ENCODE measurements at places on chromosomes 3 and 15. TPM values are rescaled to one million over a fixed set of nuclear protein-coding genes. Genes with fewer than 3 reads are reported as not detected.

Gene CLDN11
- 272 TPM for total RNA-seq

Gene UNC13C
- total RNA-seq: not detected

Gene CPA3
- total RNA-seq: 0.50 TPM

Gene C3orf22
- not detected for total RNA-seq

Gene SSUH2
- under 0.01 TPM for total RNA-seq

Gene CPLX3
- not detected for total RNA-seq

Gene SLC28A2
- total RNA-seq: not detected

Gene CCK
- total RNA-seq: 2.7 TPM

Gene MRPS22
- 71.7 TPM for total RNA-seq

Gene INKA1
- 2.5 TPM for total RNA-seq

Gene POLQ
- total RNA-seq: 4.7 TPM

Gene MYRIP
- total RNA-seq: not detected

Gene NEO1
- 10.0 TPM for total RNA-seq

Gene DNAH12
- total RNA-seq: not detected

Gene FEZF2
- not detected for total RNA-seq

Gene SH2D7
- total RNA-seq: not detected

Gene FBXL2
- 12.3 TPM for total RNA-seq

Gene HDGFL3
- 50.6 TPM for total RNA-seq

Gene ADAMTS17
- total RNA-seq: 0.30 TPM

Gene SPINK8
- not detected for total RNA-seq

Gene CNTN3
- 0.84 TPM for total RNA-seq

Gene FBXL22
- 0.15 TPM for total RNA-seq

Gene NR1I2
- total RNA-seq: under 0.01 TPM

Gene ISLR2
- not detected for total RNA-seq

Gene CASR
- total RNA-seq: not detected

Gene WDR72
- total RNA-seq: under 0.01 TPM

Gene TGFBR2
- total RNA-seq: 45.9 TPM

Gene BMF
- total RNA-seq: 0.17 TPM

Gene ZNF660
- 1.5 TPM for total RNA-seq

Gene FEM1B
- 14.3 TPM for total RNA-seq

Gene SIDT1
- total RNA-seq: not detected

Gene CGNL1
- total RNA-seq: under 0.01 TPM

Gene NFKBIZ
- 16.3 TPM for total RNA-seq

Gene CD96
- total RNA-seq: not detected

Gene CAPN3
- 0.50 TPM for total RNA-seq

Gene MOBP
- not detected for total RNA-seq

Gene GRM7
- total RNA-seq: not detected

Gene MTFMT
- 24.7 TPM for total RNA-seq

Gene ROPN1
- not detected for total RNA-seq

Gene BCL2A1
- not detected for total RNA-seq

Gene GRIP2
- not detected for total RNA-seq

Gene CAND2
- 6.6 TPM for total RNA-seq

Gene THPO
- not detected for total RNA-seq

Gene GOLGA6L7
- total RNA-seq: not detected

Gene CLDN16
- total RNA-seq: not detected

Gene ITIH4
- 0.45 TPM for total RNA-seq
